Cardiac muscle cell (in vitro differentiated cells and primary cell): ENCODE measurements at places on chromosomes 11 and 22.

GRCh38 chr11:115439385-115439784 lies 64.8 kb downstream of the CADM1 start:
- no peak for DNase-seq

- no peak for DNase-seq
Observed at GRCh38 chr11:14125529-14125928, 163.0 kb downstream of the SPON1 start.

DNA sequence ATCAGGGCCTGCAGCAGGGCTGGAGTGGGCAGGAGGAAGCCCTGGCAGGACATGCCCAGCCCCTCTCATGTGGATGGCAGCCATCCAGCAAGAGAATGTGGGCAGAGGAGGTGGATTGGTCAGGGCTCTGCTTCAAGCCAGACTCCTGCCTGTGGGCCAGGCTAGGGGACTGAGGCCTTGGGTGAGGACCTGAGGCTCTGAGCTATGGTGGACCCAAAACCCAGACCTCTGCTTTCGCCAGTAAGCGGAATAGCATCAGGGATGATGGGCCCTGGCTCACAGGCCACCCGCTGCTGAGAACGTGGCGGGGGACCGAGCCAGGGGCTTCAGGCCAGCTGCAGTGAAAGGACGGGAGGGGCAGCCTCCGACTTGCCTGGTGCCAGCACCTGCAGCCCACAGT lies 57.4 kb downstream of the LINC01488 start:
- no peak for DNase-seq

DNA sequence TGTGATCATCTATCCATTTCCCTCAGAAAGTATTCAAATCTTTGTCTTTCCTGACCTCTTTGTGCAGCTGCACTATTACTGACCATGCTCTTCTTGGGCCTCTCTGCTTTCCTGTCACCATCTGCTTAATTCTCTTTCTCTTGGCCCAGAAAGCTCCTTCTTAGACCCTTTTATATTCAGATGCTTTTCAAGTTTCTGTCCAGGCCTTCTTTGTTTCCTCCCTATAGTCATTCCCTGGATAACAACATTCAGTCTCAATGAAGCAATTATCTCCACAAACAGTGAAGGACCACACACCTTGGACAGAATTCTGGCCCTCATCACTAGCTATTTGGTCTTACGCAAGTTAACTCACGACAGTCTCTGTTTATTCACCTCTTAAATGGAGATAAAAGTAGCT lies 89.7 kb downstream of the LARGE2 start:
- DNase-seq = no peak

GRCh38 chr11:5380740-5381342 lies 2.8 kb upstream of the OR51M1 start:
- peak; percentile 81 for DNase-seq
